ENCODE measurements at places on chromosomes 2 and 18. TPM values are rescaled to one million over a fixed set of nuclear protein-coding genes. Genes with fewer than 3 reads are reported as not detected.

GRCh38 chr2:187329586-187329985, 118.5 kb downstream of the CALCRL start:
- no peak for DNase-seq
- no peaks in the 10 kb centered on the region for H3K4me1 ChIP-seq
- H3K27ac ChIP-seq: no peak overlapping the region
- H3K27me3 ChIP-seq: no peaks in the 10 kb centered on the region
- H3K4me3 ChIP-seq: no peak overlapping the region
- H3K36me3 ChIP-seq: no peaks in the 10 kb centered on the region

GRCh38 chr2:233161730-233162129, 89.7 kb upstream of the ATG16L1 start:
- peaks cover 81% of the 10 kb centered on the region for H3K36me3 ChIP-seq
- no peak overlapping the region for H3K27ac ChIP-seq
- no peaks in the 10 kb centered on the region for H3K27me3 ChIP-seq
- H3K4me1 ChIP-seq: peaks cover 33% of the 10 kb centered on the region
- no peak for DNase-seq
- H3K4me3 ChIP-seq: no peak overlapping the region

The GKN2 gene
- total RNA-seq: not detected

The METTL21A gene
- 16.9 TPM for total RNA-seq

- no peak overlapping the region for H3K27ac ChIP-seq
- H3K4me3 ChIP-seq: no peak overlapping the region
- no peaks in the 10 kb centered on the region for H3K27me3 ChIP-seq
- no peaks in the 10 kb centered on the region for H3K4me1 ChIP-seq
- no peak for DNase-seq
- no peaks in the 10 kb centered on the region for H3K36me3 ChIP-seq
These were observed 1817.4 kb downstream of the SUCLG1 start for GRCh38 chr2:82641598-82642180.

GRCh38 chr2:239487272-239487671, 86.5 kb upstream of the HDAC4 start:
- DNase-seq: no peak
- no peak overlapping the region for H3K4me3 ChIP-seq
- no peak overlapping the region for H3K27ac ChIP-seq

The MC4R gene
- not detected for total RNA-seq

DNA sequence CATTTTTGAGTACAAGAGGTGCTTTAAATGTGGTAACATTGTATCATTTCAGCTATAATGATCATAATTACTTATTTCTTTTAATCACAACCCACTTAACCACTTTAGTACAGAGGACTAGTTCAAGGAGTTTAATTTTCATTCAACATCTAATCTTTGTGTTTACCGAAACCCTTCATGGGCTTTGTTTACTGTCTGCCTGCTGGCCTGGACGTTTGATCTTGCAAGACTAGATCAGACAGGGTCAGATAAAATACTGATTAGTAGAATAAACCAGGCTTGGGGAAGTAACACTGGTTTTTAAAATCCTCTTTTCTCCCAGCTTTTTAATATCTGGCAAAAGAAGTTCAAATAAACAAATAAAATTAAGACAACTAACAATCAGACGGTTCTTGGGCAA, 93.6 kb downstream of the SATB2 start:
- no peaks in the 10 kb centered on the region for H3K27me3 ChIP-seq
- H3K4me3 ChIP-seq: no peak overlapping the region
- no peaks in the 10 kb centered on the region for H3K4me1 ChIP-seq

The CHRNG gene
- total RNA-seq: not detected

DNA sequence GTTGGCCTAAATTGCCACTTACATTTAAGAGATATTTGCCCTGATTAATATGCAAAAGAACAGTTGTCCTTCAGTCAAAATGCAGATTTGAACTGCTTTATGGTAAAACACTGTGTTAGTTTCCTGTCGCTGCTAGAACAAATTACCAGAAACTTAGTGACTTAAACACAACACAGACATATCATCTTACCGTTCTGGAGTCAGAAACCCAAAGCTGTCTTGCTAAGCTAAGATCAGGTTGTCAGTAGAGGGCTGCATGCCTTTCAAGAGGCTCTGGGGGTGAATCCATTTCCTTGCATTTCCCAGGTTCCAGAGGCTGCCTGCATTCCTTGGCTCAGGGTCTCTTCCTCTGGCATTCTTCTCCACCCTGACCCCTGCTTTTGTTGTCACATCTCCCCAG, 149.5 kb downstream of the FAM161A start:
- DNase-seq: no peak
- H3K27ac ChIP-seq: no peak overlapping the region
- H3K4me3 ChIP-seq: no peak overlapping the region
- H3K36me3 ChIP-seq: no peaks in the 10 kb centered on the region

The HOXD8 gene
- total RNA-seq: not detected

DNA sequence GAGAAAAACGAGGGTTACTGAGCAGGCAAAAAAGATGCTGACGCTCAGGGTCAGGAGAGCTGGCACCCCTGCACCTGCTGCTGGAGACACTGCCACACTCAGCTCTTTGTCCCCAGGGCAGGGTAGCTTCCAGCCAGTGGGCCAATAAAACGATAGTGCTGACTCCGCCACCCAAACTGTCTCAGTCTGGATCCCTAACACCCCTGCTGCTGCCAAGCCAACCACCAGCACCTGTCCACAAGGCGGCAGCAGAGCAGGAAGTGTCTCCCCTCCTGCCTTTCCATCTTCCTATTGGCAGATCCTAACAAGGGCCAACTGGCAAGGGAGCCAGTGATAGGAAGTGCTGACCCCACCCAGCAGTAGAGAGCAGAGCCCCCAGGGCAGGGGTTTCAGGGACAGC, 531.5 kb upstream of the SALL3 start:
- H3K27me3 ChIP-seq: no peaks in the 10 kb centered on the region
- H3K27ac ChIP-seq: no peak overlapping the region
- H3K4me3 ChIP-seq: no peak overlapping the region
- H3K36me3 ChIP-seq: no peaks in the 10 kb centered on the region
- DNase-seq: no peak
- no peaks in the 10 kb centered on the region for H3K4me1 ChIP-seq

DNA sequence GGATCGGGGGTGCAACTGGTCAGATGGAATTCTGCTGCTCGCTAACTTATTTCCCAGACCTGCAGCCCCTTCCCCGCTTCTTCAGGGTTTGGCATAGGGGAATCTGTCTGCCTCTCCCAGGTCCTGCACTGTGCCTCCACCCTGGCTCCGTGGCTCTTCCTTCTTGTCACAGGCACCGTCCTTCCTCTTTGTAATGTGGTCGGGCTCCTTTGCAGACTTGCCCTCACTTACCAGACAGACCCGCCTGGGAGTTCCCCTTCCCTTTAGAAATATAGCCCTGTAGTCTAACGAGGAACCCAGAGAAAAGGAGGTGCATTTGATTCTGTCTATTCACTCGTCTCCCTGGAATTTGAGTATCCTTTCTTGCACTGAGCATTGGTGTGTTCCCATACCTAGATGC, 63.9 kb upstream of the PAX8 start:
- no peak for DNase-seq
- no peak overlapping the region for H3K4me3 ChIP-seq

The CKAP2L gene
- not detected for total RNA-seq

DNA sequence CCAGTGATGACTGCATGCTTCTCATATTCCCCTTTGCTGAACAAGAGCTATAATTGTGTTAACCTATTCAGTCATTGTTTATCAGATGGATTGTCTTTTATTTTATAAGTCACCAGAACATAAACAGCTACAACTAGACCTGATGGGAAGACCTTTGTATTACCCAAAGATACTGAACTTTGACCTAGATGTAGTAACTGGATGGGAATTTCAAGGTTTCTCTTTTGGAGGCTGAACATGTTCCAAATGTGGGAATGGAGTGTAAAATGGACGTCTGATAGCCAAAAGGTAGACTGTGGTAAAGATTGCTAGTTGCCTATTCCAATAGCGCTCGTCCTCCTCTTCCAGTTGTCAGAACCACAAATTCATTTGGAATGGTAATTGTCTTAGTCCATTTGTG, 56.4 kb upstream of the ST3GAL5 start:
- no peaks in the 10 kb centered on the region for H3K27me3 ChIP-seq
- H3K4me1 ChIP-seq: no peaks in the 10 kb centered on the region
- H3K36me3 ChIP-seq: no peaks in the 10 kb centered on the region
- H3K27ac ChIP-seq: no peak overlapping the region
- H3K4me3 ChIP-seq: no peak overlapping the region

DNA sequence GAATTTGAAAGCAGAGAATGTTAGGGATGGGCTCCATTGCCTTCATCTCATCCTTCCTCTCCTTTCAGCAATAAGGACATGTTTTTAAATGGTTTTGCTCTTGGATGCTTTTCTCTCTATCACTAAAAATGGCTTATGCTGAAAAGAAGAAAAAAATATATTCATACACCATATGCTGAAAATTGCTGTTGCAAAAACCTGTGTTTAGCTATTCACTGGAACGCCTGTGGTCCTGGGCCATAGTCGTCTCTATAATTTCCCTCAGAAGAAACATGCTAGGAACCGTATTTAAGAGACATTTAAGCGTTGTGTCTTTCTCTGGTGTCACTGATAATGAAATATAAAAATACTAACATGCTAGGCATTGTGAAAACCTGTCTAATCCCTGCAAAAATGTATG, 324.9 kb downstream of the TSN start:
- H3K27me3 ChIP-seq: no peaks in the 10 kb centered on the region
- H3K4me3 ChIP-seq: no peak overlapping the region
- no peaks in the 10 kb centered on the region for H3K4me1 ChIP-seq
- H3K36me3 ChIP-seq: no peaks in the 10 kb centered on the region
- no peak overlapping the region for H3K27ac ChIP-seq
- DNase-seq: no peak

- no peak overlapping the region for H3K27ac ChIP-seq
- no peak for DNase-seq
- no peaks in the 10 kb centered on the region for H3K36me3 ChIP-seq
- H3K27me3 ChIP-seq: no peaks in the 10 kb centered on the region
- H3K4me1 ChIP-seq: peaks cover 13% of the 10 kb centered on the region
These were observed 131.9 kb downstream of the TGIF1 start for GRCh38 chr18:3581890-3582289.

The FZD7 gene
- total RNA-seq: 0.47 TPM

DNA sequence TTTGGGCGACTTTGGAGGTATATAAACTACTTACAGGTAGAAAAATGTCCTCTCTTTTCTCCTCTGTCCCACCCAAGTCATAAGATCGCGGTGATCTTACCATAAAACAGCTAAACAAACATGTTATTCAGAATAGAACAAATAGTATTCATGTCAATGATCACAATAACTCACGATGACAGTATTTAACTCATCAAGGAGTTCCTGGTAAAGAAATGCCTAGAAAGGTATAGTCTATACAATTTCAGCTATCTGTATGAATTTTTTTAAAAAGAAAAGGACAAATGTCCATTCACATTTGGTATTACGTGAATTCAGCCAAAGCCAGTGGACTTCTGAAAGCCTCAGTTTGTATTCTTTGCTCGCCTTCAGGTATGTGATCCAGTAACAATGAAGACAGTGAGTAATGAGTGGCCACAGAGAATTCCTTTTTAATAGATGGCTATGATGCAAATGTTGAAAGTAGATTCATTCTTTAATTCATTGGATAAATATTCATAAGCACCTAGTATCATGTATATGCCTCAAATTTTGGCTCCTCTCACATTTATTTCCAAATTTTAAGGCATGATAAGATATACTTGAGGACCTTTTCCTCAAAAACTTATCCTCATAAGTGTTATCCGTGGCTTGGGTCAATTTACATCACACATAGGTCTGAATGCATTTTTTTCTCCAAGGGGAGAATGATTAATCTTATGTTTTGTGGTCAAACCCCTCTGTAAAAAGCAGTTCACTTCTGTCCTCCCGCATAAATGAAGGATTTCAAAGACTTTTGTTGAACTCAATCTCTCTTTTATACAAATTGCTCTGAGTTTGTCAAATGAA, 20.3 kb downstream of the ABCB11 start:
- H3K27ac ChIP-seq: no peak overlapping the region
- DNase-seq: no peak
- peaks cover 7% of the 10 kb centered on the region for H3K4me1 ChIP-seq
- no peaks in the 10 kb centered on the region for H3K36me3 ChIP-seq
- H3K27me3 ChIP-seq: no peaks in the 10 kb centered on the region

DNA sequence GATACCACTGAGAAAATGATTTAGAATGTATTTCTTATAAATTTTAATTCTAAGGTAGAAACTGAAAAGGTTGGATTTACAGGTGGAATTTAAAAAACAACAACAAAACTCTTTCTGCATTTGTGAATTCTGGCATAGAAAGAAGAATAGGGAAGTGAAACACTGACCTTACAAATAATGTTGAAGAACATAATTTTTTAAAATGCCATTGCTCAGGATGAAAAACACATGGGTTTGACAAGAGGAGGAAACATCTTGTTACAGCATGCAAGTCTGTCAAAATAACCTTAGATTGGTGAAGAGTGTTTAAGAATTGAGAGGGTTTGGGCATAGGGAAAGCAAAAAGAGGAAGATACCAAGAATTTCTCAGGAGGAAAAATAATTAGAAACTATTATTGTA, 184.3 kb downstream of the UBE2E3 start:
- H3K4me3 ChIP-seq: peak overlapping the region; percentile 42
- H3K36me3 ChIP-seq: no peaks in the 10 kb centered on the region
- DNase-seq: no peak
- peak overlapping the region; percentile 53 for H3K27ac ChIP-seq

DNA sequence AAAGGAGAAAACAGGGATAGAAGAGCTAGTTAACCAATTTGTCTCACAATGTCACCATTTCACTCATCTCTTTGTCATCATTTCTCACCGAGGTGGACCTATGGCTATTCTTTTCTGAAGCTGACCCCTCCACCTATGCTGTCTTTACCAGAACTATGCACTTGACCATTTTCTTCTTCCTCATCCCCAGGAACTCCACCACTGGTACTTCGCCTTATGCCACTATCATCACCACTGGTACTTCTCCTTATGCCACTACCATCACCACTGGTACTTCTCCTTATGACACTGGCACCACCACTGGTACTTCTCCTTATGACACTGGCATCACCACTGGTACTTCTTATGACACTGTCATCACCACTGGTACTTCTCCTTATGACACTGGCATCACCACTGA, 745.8 kb upstream of the CHAC2 start:
- no peaks in the 10 kb centered on the region for H3K27me3 ChIP-seq
- H3K4me3 ChIP-seq: no peak overlapping the region
- H3K27ac ChIP-seq: no peak overlapping the region
- H3K36me3 ChIP-seq: no peaks in the 10 kb centered on the region
- DNase-seq: no peak

DNA sequence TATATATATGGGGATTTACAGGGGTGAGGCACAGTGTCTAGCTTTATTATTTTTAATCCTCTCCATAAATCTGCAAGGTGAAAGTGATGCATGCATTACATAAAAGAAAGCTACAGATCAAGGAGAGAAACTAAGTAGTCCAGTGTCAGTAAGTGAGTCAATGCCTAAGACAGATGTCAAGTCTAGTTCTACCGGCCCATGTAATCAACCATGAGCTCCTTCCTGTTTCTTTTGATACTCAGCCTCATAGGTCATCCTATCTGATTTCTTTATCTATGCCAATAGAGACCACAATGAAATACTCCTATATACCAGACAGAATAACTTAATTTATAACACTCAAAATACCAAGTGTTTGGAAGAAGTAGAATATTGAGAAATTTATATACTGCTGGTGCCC, 20.2 kb upstream of the GYPC start:
- no peaks in the 10 kb centered on the region for H3K27me3 ChIP-seq
- DNase-seq: no peak
- H3K4me1 ChIP-seq: no peaks in the 10 kb centered on the region
- H3K27ac ChIP-seq: no peak overlapping the region
- H3K4me3 ChIP-seq: no peak overlapping the region

- no peaks in the 10 kb centered on the region for H3K36me3 ChIP-seq
- H3K4me1 ChIP-seq: no peaks in the 10 kb centered on the region
- no peaks in the 10 kb centered on the region for H3K27me3 ChIP-seq
- no peak for DNase-seq
- no peak overlapping the region for H3K4me3 ChIP-seq
These were observed 128.2 kb upstream of the TWIST2 start for GRCh38 chr2:238719641-238720040.

The PAIP2B gene
- 9.9 TPM for total RNA-seq

Data from CD4-positive, alpha-beta memory T cell (primary cell).